ENCODE measurements at places on chromosomes 5 and 9.

GRCh38 chr5:167653645-167654106, 637.8 kb upstream of the WWC1 start:
- no peak for DNase-seq

DNA sequence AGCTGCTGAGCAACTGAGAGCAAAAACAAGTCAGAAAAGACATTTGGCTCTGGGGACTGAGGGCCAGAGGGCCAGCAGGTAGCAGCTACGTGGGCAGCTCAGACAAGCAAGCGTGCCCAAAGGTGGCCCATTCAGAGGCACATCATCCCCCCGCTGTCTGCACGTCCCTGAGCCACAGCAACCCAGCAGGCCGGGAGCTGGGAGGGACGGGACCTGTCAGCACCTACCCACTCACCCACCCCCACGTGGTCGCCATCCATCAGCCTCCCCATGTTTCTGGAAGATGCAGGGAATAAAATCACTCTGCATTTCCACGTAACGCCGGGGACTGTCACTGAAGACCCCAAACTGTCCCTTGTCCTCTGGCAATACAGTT, 167.8 kb downstream of the COL23A1 start:
- DNase-seq = no peak

- DNase-seq = no peak
These were observed 238.0 kb upstream of the PTGER4 start for GRCh38 chr5:40441733-40442132.

- DNase-seq = no peak
These were observed 202.8 kb downstream of the CCDC171 start for GRCh38 chr9:15755660-15756059.

GRCh38 chr9:124438091-124438490, 12.2 kb upstream of the ADGRD2 start:
- DNase-seq = no peak

GRCh38 chr5:159240301-159240870, 22.7 kb upstream of the UBLCP1 start:
- peak; percentile 71 for DNase-seq

GRCh38 chr5:3225201-3225960, 370.3 kb upstream of the IRX1 start:
- no peak for DNase-seq

DNA sequence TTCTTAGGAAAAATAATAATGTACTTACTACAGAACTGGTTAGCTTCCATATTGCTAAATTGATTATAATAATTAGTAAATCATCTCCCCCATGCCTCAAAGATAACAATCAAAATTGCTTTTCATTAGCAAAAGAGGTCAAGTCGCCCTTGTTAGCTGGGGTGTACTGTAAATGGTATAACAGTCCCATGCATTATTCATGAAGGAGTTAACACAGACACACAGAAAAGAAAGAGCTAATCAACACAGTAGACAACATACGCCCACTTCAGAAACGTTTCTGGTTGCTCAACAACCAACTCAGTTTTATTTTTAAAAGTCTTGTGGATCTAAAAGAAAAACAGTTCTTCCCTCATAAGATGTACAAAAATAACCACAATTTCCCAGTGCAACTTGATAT, 100.2 kb downstream of the MPDZ start:
- no peak for DNase-seq

- no peak for DNase-seq
These were observed 35.5 kb upstream of the B4GALT1 start for GRCh38 chr9:33202552-33203201.

DNA sequence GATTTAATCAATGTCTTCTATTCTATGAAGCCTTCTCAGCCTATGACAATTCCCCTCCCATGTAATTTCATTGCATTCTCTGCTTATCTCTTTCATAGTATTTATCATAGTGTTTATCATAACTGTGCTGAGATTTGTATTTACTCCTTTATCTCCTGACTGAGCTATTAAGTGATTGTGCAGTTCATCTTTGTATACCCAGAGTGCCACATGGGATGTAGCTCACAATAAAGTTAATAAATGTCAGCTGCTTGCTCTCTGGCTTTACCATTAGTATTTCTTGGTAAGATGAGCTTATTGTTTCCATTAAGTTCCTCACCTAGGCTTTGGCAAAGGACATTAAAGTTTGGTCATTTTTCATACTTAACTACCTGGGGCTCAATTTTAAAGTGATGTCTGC, 275.1 kb upstream of the MPDZ start:
- no peak for DNase-seq

DNA sequence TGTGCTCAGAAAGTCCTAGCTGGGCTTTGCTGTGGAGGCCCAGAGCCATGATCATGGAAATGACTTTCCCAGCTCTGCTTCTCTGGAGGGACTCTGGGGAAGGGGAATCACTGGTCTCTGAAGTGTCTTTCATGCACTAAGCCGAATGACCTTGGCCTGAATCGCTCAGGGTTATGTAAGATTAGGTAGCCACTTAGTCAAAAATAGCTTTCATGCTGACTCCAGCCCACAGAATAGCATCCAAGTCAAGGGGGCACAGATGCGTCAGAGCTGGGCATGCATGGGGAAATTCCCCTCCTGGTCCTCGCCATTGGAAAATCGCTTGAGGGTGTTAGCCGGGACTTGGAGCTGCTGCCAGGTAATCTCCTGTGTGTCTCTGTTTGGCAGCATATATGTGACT, 36.1 kb upstream of the PPARGC1B start:
- no peak for DNase-seq

DNA sequence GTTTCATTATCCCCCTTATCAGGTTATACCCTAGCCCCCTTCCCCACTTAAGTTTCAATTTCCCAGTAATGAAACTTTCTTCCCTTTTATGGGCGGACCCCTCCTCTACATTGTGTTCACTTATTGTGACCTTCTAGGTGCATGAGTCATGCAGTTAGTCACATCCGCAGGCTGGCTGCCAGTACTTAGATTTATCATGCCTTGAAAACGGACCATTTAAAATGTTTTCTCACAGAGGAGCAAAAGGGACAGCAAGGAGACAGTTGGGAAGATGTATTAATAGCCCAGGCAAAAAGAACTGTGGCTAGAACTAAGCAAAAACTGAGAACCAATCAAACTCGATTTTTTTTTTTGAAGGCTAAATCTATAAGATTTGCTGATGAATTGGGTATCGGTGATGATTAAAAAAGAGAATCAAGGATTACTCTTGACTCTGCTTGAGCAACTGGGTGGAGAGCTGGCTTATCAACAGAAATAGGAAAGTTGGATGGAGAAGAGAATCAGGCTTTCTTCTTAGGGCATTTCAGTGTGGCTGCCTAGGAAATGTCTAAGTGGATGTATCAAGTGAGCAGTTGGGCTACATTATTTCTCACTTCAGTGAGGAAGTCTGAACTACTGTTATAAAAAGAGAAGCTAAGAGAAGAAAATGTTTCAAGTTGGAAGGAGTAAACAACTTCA, 615.0 kb downstream of the HINT1 start:
- no peak for DNase-seq

- DNase-seq = no peak
These were observed 44.2 kb downstream of the PWWP2A start for GRCh38 chr5:160075073-160075472.

DNA sequence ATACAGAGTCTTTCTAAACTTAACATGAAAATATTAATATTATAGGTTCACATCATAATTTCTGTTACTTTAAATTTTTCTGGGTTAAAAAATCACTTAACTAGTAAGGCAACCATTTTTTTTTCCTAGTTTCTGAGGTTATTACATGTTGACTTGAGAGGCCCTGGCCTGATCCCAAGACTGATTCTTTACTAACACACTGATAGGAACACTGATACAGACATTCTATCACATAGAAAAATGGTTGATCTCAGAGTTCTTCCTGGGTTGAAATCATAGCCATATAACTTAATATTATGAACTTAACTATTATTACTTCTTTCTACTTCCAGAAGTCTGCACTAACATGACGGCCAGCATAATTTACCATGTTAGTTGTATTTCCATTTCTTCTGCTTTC, 43.0 kb downstream of the AP3S1 start:
- DNase-seq = no peak

DNA sequence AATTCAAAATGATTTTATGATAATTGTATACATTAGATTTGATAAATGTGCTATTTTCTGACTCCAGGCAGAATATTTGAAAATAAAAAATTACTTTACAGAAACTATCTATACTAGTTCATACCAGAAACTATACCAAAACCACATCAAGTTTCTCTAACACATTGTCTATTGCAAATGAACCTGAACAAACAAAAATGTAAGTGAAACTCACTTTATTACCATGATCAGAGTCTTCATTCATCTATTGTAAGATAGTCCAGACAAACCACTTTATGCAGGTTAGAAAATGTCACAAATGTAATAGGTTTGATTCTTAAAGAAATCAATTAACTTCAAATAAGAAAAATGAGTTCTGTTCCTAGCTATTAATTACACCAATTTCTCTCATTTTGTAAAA, 99.4 kb downstream of the OXCT1 start:
- no peak for DNase-seq

DNA sequence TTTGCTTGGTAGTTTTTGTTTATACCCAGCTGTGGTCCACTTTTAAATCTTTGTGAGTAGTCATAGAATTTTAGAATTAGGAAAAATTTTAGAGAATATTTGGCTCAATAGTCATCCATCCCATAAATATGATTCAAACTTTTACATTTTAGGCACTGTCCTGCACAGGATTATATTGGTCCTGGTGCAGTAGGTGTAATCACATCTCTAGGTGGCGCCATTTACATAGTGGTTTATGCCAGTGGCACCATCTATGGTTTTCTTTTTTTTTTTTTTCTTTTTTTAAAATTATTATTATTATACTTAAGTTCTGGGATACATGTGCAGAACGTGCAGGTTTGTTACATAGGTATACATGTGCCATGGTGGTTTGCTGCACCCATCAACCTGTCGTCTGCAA, 260.7 kb upstream of the KCNN2 start:
- DNase-seq = no peak

DNA sequence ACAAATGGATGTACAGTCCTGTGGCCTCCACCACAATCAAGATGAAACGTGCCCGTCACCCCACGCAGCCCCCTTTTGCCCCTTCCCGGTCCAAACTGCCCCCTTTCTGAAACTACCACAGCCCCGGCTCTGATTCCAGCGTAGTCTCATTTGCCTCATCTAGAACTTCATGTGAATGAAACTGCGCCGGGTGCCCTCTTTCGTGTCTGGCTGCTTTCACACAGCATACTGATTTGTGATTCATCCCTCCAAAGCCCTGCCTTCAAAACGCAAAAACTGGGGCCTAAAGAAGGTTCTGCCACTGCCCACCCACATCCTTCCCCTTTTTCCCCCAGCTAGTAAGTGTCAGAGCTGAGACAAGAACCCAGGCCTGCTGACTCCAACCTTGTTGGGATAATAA, 31.5 kb upstream of the NCS1 start:
- no peak for DNase-seq

GRCh38 chr5:131943916-131944315, 1.5 kb downstream of the MEIKIN start:
- DNase-seq = no peak

DNA sequence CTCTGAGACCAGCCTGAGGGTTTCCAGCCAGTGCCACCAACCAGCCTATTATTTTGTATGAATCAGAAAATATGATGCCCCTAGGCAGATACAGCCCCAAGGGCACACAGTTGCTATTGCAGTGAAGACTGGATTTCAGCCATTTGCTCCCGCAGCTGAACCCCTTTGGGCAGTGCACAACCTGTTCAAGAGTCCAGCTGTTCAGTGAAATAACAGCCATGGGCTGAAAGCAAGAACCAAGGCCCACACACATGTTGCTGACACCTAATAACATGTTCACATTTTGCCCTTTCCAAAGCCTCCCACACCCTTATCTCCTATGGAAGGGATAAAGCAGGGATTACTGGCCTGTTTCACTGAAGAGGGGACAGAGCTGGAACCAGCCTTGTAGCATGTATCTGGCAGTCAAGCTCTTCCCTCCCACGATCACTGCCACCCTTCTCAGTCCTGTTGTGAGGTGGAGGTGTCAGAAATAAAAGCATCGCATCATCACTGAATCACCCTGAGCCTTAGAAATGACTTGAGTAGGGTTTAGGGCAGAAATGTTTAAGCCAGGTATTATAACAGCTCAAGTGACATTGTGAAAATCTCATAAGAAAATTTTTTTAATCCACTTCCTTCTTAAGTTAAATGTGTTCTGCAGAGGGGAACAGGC, 137.1 kb upstream of the FSTL4 start:
- no peak for DNase-seq

GRCh38 chr9:121823451-121824169, 172.2 kb downstream of the DAB2IP start:
- DNase-seq = no peak

DNA sequence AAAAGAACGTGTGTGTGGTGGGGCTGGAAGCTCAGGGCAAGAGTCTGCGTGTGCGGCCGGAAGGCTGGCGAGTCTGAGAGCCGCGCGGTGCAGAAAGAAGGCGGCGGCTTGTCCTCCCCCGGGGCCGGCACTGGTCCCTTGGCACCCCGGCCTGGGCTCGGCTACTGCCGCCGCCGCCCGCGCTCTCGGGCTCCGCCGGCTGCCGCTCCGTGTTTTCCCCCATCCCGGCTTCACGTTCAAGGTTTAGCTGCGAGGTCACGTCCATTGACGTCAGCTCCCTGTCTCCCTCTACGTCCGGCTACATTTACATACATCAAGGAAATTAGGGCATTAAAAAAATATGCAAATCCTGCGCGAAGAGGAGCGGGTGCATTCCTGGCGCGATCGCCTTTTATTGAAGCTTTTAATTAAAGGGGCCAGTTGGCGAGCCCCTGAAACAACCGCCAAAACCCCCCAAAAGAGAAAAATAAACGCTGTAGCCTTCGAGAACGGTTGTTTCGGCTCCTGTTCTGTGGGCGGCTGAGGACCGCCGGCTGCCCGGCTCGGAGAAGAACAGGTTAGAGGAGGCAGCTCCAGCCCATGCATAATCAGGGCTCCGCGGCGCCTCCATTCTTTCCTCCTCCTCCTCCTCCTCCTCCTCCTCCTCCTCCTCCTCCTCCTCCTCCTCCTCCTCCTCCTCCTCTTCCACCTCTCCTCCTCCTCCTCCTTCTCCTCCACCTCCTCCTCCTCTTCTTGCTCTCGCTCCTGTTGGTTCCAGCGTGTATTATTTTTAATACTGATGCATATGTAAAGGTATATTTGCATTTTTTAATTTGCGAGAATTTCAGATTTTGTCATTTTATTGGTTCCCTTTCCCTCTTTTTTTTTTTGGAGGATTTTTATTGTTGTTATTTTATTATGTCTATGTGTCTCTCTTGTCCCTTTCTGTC, 207.0 kb downstream of the MEF2C start:
- DNase-seq = peak; percentile 94

DNA sequence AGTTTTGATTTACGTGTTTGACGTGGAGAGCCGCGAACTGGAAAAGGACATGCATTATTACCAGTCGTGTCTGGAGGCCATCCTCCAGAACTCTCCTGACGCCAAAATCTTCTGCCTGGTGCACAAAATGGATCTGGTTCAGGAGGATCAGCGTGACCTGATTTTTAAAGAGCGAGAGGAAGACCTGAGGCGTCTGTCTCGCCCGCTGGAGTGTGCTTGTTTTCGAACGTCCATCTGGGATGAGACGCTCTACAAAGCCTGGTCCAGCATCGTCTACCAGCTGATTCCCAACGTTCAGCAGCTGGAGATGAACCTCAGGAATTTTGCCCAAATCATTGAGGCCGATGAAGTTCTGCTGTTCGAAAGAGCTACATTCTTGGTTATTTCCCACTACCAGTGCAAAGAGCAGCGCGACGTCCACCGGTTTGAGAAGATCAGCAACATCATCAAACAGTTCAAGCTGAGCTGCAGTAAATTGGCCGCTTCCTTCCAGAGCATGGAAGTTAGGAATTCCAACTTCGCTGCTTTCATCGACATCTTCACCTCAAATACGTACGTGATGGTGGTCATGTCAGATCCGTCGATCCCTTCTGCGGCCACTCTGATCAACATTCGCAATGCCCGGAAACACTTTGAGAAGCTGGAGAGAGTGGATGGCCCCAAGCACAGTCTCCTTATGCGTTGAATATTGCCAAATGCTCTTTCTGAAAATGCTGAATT, 850 bp downstream of the RRAGA start:
- no peak for DNase-seq

All from SW 1271 (cell line).